Brain pericyte (primary cell): ENCODE measurements at places on chromosomes 16 and 17.

GRCh38 chr16:70681382-70682238 lies 4.2 kb downstream of the MTSS2 start:
- DNase-seq = no peak

- DNase-seq = peak; percentile 64
Observed at GRCh38 chr16:88924834-88925539, 52.0 kb downstream of the CBFA2T3 start.

GRCh38 chr16:50841081-50841886 lies 99.4 kb downstream of the CYLD start:
- DNase-seq = no peak

DNA sequence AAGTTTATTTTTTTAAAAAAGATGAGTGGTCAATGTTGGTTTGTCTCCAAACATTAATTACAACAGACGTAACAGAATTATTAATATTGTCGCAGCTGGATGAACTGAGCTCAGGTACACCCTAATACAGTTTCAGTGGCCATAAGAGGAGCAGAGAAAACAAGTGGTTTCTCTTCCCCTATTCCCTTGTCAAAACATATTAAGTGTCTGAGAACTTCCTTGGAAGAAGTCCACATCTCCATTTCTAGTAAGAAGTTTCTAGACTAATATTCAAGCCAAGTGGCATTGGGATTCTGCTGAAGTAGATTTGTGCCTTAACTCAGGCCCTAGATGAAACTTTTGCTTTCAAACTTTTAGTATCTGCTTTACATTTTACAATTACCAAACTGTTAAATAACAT lies 47.7 kb downstream of the GNA13 start:
- no peak for DNase-seq

GRCh38 chr16:49661465-49662187 lies 194.3 kb downstream of the ZNF423 start:
- no peak for DNase-seq

DNA sequence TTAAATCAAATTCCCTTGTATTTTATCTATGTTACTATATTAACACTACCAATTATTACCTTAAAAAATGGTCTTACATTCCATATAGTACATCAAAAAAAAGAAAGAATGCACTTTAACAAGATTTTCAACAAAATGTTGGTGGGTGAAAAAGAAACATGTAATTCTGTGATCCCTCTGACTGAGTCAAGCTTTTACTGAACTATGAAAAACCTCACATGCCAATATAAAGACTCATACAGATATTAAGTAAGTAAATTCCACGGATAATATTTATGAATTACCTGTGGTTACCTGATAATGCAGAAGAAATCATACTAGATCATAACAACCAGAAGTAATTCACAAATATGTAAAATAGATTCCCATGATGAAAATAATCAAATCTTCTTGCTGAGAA lies 12.4 kb downstream of the COIL start:
- DNase-seq = no peak

- DNase-seq = no peak
Observed at GRCh38 chr17:59435238-59435637, 103.8 kb downstream of the YPEL2 start.

GRCh38 chr16:50573947-50574744 lies 25.9 kb downstream of the NKD1 start:
- no peak for DNase-seq

GRCh38 chr16:71916397-71916920 lies 21.1 kb downstream of the IST1 start:
- DNase-seq = no peak

DNA sequence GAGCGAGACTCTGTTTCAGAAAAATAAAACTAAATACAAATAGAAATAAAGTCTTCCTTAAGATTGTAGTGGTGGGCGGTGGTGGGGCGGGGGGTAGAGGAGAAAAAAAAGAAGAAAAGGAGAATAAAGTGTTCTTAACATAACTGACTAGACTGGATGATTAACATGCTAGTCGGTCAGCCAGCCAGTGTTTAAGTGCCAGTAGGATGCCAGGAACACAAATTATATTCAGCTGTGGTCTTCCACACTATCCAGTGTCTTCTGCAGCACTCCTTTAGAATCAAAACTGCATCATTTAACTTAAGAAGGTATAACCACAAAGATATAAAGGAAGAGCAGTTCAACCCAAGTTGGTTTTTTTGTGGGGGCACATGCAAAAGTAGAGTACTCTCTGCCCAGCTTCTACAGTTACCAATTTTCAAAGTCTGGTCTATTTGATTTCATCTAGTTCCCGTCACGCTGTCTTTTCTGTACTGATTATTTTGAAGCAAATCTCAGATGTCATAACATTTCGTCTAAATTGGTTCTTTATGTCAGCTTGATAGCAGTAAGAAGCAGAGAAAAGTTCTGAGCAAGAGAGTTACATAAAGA lies 15.8 kb downstream of the HEATR3 start:
- no peak for DNase-seq

- no peak for DNase-seq
Observed at GRCh38 chr16:8740775-8741355, 56.6 kb downstream of the TMEM186 start.

DNA sequence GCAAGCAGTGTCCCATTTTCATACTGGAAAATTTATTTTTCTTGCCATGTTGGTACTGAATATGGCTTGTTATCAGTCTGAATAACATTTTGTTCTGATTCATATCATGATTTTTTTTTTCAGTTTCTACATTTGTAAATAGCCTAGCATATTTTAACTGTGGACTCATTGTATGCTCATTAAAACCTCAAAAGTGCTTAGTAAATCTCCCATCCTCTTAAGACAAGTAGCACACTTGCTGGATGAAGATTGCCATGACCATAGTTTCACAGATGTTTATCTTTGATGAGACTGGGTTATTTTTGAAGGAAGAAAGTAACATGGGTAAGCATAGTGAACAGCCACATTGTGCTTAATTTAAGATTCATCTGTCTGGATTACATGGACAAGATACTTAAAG lies 878 bp downstream of the KRT10 start:
- no peak for DNase-seq

DNA sequence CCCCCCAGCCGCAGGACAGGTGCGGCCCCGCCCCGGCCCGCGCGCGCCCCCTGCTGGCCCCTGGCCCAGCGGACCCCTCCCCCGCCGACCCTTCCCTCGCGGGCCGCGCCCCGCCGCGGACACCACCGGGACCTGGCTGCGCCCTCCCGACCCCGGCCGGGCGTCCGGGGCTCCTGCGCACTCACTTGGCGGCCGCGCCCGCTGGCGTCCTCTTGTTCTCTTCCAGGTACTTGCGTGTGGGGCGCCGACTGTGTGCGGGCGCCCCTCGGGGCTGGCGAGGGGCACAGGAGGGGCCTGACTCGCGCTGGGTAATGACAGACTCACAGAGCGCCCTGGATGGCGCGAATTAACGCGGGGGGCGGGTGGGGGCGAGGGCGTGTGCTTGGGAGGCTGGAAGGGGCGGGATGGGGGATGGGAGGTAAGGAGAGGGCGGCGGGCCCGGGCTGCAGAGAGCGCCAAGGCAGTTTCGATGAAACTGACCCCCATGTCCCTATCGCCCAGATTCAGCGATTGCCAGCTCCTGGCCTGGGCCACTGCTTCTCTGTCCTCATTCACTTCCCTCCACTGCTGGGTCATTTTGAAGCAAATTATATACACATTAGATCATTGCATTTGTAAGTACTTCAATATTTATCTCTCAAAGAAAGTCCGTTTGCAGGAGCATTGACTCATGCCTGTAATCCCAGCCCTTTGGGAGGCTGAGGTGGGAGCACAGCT lies 445 bp upstream of the DBNDD1 start:
- DNase-seq = no peak

DNA sequence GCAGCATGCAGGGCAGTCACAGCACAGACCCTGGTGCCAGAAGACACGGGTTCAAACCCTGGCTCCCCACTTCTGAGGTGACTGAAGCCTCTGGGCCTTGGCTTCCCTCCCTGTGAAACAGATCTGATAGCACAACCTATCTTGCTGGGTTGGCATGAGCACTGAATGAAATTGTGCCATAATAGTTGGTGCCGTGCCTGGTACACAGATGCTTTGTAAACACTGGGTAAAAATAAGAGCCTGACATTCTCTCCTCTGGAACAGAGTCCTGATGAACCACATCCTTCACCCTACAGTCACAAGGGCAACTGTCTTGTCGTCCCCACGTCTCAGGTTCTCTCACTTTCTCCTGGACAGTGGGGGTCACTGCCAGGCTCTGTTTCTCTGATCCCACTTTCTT lies 35.7 kb downstream of the NOS2 start:
- no peak for DNase-seq

- no peak for DNase-seq
Observed at GRCh38 chr16:85947230-85948137, 48.5 kb downstream of the IRF8 start.
